Suppressor macrophage treated with lipopolysaccharide for 1 hour (primary cell): ENCODE measurements at places on chromosomes 4 and X.

- DNase-seq = peak; percentile 55
Measured at GRCh38 chrX:51496501-51497291, at the start of gene NUDT11. TSS of gene NUDT11 (minus strand) at chrX:51496592. CDS start at chrX:51496444, 148 bp downstream.

GRCh38 chrX:5397409-5397808 is 831.3 kb downstream of the NLGN4X start:
- DNase-seq = no peak

- peak; percentile 60 for DNase-seq
Measured at GRCh38 chr4:14835288-14835687, 167.0 kb upstream of the CPEB2 start.

DNA sequence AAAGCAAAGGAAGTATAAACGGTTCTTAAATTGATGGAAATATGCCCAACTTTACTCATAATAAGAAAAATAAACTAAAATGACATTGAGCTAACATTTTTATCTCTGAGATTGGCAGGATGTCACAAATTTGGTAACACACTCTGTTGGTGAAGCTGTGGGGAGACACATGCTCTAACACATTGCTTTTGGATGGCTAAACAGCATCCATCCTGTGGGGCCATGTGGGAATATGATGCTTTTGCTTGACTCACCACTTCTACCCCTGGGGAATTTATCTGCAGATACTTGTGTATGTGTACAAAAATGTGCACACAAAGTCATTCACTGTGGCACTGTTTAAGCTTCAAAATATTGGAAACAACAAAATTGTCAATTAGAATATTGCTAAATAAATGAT is 100.2 kb downstream of the ANAPC4 start:
- no peak for DNase-seq

GRCh38 chr4:124427095-124427767 is 285.3 kb downstream of the ANKRD50 start:
- no peak for DNase-seq

- DNase-seq = no peak
Measured at GRCh38 chr4:25075129-25075528, 44.4 kb upstream of the LGI2 start.
